ENCODE measurements at places on chromosomes 11 and 22. TPM values are rescaled to one million over a fixed set of nuclear protein-coding genes. Genes with fewer than 3 reads are reported as not detected.

KLHL35 gene
- total RNA-seq, result 1.4 TPM

HTR3A gene
- total RNA-seq, result 0.29 TPM

HYOU1 gene
- total RNA-seq, result 201 TPM

OR4D5 gene
- not detected for total RNA-seq

DCPS gene
- 34.6 TPM for total RNA-seq

C1QTNF6 gene
- 7.2 TPM for total RNA-seq

NFAM1 gene
- total RNA-seq, result 3.9 TPM

SAA4 gene
- 0.40 TPM for total RNA-seq

GVQW3 gene
- 3.0 TPM for total RNA-seq

RTCB gene
- total RNA-seq, result 62.8 TPM

DNAJC24 gene
- 11.8 TPM for total RNA-seq

NCAM1 gene
- total RNA-seq, result 20.3 TPM

CD3D gene
- 12.4 TPM for total RNA-seq

RNF141 gene
- total RNA-seq, result 45.1 TPM

ANKK1 gene
- 0.29 TPM for total RNA-seq

POU2AF2 gene
- total RNA-seq, result 5.0 TPM

FAM227A gene
- 5.1 TPM for total RNA-seq

C22orf31 gene
- total RNA-seq, result not detected

DLG2 gene
- 4.4 TPM for total RNA-seq

TPBGL gene
- 0.17 TPM for total RNA-seq

CDC42EP1 gene
- total RNA-seq, result 186 TPM

GSTP1 gene
- 1,142 TPM for total RNA-seq

CCDC34 gene
- total RNA-seq, result 7.6 TPM

RTN4RL2 gene
- total RNA-seq, result 19.2 TPM

POLR3H gene
- total RNA-seq, result 26.0 TPM

ARVCF gene
- total RNA-seq, result 44.3 TPM

RAB38 gene
- 5.9 TPM for total RNA-seq

Measured in mucosa of gallbladder (tissue), 1 donor.